ENCODE measurements at places on chromosomes 3 and 15.

GRCh38 chr15:50970524-50970923 lies 62.0 kb downstream of the AP4E1 start:
- no peak for DNase-seq

- no peak for DNase-seq
These were observed 3.5 kb downstream of the SMAD6 start for GRCh38 chr15:66705277-66706146.

DNA sequence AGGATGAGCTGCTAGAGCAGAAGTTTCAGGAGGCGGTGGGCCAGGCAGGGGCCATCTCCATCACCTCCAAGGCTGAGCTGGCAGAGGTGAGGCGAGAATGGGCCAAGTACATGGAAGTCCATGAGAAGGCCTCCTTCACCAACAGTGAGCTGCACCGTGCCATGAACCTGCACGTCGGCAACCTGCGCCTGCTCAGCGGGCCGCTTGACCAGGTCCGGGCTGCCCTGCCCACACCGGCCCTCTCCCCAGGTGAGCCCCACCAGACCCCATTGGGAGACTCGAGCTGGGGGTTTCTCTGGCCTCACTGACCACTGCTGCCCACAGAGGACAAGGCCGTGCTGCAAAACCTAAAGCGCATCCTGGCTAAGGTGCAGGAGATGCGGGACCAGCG lies 28.0 kb downstream of the PTPN23 start:
- DNase-seq = no peak

DNA sequence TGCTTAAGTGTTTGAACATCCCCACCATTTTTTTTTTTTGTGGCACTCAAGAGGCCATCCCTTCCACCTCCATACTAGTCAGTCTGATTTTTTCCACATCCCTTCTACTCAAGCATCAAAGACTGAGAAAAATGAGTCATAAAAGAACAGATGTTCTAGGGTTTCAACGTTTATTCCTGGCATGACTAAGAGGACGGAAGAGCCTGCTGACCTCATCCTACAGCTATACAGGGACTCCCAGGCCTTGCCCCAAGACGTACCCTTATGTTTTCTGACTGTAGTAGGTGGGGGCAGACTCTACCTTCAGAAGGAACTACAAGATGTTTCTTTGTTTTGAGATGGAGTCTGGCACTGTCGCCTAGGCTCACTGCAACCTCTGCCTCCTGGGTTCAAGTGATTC lies 3.3 kb upstream of the ITPKA start:
- DNase-seq = peak; percentile 23

DNA sequence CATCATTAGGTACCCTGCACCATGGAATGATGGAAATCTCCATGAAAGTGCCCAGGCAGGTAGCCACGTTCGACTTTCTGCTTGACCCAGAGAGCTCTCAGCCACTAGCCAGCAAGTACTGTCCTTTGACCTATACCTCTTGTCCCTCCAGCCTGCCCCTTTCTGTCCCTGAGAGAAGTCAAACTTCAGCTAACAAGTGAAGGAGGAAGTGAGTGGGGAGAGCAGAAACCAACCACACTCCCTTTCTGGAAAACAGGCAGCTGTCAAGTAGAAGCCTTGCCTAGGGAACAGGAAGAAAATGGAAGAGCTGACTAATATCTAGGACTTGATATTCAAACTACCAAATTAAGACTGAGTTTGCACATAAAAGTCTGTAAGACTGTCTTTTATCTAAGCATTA lies 30.3 kb upstream of the FSTL1 start:
- DNase-seq = no peak

GRCh38 chr15:66401130-66402021 lies 14.7 kb downstream of the MAP2K1 start:
- DNase-seq = no peak

DNA sequence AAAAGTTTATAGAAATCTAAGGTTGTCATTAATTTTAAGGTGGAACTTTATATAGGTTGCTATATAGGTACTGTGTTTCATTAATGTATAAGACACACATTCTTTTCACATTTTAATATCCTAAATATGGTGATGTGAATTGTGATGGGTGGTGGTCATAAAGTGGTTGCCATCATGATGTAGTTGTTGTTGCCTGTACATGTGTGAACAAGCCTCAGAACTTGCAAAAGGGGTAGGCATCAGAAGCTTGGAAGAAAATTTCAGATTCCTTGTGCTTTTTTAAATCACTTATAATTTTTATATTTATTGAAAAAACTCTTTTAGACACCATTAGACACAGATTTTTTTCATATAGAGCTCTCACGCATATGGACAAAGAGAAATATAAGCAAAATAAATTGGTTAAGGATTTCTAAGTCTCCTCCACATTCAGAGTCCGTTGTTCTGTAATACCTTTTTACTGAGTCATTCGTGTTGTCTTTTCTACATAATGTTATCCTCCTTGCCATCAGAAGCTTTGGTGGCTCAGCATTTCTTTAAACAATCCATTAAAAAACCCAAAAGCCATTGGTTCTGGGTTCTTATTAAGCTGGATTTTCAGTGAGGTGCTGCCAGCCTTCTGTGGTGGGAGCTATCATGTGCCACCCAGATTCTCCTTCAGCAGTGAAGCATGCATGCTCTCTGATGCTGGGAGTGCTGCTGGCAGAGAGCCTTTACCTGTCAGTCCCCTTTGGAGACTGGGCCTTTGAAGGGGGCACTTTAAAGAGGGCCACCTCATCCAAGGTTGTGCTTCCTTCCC lies 140.4 kb upstream of the GALNT15 start:
- DNase-seq = peak; percentile 11

Data from retinal pigment epithelial cell (primary cell).